T-helper 1 cell (primary cell): ENCODE measurements at places on chromosomes 6 and 20.

DNA sequence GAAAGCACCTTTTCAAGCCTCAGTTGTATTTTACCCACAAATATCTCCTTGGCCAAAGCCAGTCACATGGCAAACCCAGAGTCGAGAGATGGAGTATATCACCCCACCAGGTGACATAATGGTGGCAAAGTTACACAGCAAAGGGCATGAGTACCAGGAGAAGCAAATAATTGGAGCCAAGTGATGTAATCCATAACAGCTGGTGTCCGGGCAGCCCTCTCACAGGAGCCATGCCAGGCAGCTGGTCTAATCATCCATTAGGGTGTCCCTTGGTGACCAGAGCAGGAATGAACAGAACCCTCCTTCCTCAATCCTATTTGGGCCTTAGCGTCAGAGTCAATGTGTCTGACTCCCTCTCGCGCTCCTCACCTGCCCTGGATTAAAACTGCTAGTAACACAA lies 272.1 kb downstream of the LRFN2 start:
- DNase-seq, result no peak

- DNase-seq, result no peak
Measured at GRCh38 chr6:103783329-103783728, 1076.4 kb downstream of the HACE1 start.

DNA sequence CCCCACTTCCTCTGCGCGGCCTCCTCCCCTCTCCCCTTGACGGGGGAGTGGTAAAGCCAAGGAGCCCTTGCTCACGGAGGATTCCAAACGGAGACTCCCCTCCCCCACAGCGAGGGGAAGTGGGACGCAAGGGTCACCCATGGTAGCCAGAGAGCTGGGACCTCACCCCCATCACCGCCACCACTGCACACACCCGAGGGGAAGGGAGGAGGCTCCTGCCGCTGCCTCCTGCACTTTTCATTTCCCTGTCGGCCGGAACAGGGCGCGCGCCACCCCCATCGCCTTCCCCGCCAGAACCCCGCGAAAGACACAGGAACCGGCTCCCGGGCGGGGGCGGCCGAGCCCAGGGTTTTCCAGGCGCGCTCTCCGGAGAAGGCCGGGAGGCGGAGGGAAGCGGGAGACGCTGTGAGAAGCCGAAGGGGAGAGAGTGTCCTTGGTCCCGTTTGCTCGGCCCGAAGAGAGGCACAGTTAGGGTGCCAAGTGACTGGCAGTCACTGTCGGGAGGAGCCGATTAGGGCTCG lies 789 bp downstream of the CCND3 start:
- DNase-seq, result peak; percentile 30

DNA sequence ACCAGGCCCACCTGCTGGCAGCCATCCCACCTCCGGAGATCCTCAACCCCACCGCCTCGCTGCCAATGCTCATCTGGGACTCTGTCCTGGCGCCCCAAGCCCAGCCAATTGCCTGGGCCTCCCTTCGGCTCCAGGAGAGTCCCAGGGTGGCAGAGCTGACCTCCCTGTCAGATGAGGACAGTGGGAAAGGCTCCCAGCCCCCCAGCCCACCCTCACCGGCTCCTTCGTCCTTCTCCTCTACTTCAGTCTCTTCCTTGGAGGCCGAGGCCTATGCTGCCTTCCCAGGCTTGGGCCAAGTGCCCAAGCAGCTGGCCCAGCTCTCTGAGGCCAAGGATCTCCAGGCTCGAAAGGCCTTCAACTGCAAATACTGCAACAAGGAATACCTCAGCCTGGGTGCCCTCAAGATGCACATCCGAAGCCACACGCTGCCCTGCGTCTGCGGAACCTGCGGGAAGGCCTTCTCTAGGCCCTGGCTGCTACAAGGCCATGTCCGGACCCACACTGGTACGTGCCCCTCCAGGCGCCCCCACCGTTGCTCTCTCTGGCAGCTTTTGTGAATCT lies 1.1 kb downstream of the SNAI1 start:
- DNase-seq, result no peak

- no peak for DNase-seq
Measured at GRCh38 chr6:37298958-37299357, 41.0 kb upstream of the TMEM217 start.

GRCh38 chr6:156779206-156780094 lies 2.3 kb downstream of the ARID1B start:
- peak; percentile 28 for DNase-seq

GRCh38 chr20:35091816-35092523 lies 637 bp downstream of the TRPC4AP start:
- DNase-seq, result no peak

DNA sequence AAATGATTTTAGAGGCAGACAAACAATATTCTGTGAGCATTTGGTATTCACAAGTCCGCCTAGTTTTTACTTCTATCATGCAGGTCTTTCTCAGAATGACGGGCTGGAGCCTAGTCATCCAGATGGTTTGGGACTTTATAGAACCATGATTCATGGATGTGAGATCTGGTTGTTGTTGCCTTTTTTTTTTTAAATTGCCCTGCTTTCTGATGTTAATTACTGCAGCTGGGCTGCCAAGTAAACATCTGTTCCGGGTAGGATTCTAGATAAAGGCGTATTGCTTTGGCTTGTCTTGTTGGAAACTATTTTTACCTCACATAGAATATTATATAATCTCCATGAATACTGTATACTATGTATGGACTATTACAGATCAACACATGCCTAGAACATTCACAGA lies 58.1 kb downstream of the RNF217 start:
- no peak for DNase-seq

- DNase-seq, result no peak
Measured at GRCh38 chr20:18543216-18543615, 24.0 kb upstream of the SMIM26 start.

DNA sequence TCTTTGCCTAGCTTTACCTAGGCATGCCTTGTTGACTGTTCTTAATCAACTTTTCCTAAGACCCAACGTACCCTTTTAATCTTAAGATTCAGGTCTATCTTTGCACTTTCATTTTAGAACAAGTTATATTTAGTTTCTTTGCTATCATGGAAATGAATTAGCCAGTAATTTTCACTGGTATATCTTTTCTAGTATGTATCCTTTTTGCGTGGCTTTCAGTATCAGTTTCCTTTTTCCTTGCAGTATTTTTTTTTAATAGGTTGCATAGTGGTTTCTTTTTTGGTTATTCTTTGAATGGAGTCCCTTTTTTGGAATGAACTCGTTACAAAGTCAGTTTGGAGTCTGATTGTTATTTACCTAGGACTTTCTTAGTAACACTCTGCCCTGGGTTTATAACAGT lies 7.3 kb downstream of the ANKEF1 start:
- no peak for DNase-seq

- DNase-seq, result no peak
Measured at GRCh38 chr6:124872361-124873065, 89.7 kb upstream of the RNF217 start.

DNA sequence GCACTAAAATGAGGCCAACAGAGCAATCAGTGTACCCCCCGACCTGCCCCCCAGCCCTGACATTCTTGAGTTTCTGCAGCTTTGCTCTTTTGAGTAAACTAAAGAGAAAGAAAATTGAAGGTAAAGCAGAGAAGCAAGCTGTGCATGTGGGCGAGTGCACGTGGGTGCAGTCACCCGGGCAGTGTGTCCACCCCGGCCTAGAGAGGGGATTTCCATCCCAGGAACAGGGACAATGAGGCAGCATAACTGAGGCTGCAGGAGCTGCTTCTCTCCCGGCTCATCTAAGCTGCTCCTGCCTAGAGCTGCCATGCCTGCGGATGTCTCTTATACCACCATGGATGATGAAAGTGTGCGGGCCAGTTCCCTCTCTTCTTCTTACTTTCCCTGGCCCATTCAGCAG lies 16.8 kb downstream of the CASS4 start:
- DNase-seq, result no peak

- peak; percentile 75 for DNase-seq
Measured at GRCh38 chr20:36435592-36436541, 105.5 kb upstream of the MYL9 start.
